Gastroesophageal sphincter (tissue), 4 donors: ENCODE measurements at places on chromosomes 6 and 20. TPM values are rescaled to one million over a fixed set of nuclear protein-coding genes. Genes with fewer than 3 reads are reported as not detected.

GRCh38 chr6:153167907-153168306 lies 36.8 kb upstream of the RGS17 start:
- ATAC-seq, result no peak

- no peak for ATAC-seq
Measured at GRCh38 chr20:24241466-24241865, 228.0 kb upstream of the SYNDIG1 start.

DNA sequence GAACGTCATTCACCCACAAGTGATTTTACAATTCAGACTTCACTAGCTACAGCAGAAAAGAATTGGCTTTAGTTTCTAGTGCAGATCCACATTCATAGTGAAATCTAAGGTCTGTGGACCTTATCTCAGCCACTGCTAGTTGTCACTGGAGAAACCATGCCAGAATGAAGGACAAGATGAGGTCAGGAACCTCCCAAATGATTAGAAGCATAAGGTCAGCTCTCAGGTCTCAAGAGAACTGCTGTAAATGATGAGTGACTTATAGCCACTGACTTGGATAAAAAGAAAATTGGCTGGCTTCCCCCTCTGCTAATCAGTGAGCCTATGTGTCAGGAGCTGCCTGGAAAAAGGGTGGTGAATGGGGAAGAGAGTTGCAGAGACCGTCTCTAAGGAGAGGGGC lies 265.3 kb upstream of the BMP2 start:
- no peak for ATAC-seq

GRCh38 chr6:121549736-121550135 lies 114.3 kb downstream of the GJA1 start:
- ATAC-seq, result no peak

- peak; percentile 16 for ATAC-seq
Measured at GRCh38 chr20:49543071-49543857, 24.7 kb downstream of the PTGIS start.

EDN1 gene
- total RNA-seq, result 17.4 TPM

GRCh38 chr6:45364466-45364865 lies 13.3 kb downstream of the SUPT3H start:
- no peak for ATAC-seq
